ENCODE measurements at places on chromosomes 3 and 15.

DNA sequence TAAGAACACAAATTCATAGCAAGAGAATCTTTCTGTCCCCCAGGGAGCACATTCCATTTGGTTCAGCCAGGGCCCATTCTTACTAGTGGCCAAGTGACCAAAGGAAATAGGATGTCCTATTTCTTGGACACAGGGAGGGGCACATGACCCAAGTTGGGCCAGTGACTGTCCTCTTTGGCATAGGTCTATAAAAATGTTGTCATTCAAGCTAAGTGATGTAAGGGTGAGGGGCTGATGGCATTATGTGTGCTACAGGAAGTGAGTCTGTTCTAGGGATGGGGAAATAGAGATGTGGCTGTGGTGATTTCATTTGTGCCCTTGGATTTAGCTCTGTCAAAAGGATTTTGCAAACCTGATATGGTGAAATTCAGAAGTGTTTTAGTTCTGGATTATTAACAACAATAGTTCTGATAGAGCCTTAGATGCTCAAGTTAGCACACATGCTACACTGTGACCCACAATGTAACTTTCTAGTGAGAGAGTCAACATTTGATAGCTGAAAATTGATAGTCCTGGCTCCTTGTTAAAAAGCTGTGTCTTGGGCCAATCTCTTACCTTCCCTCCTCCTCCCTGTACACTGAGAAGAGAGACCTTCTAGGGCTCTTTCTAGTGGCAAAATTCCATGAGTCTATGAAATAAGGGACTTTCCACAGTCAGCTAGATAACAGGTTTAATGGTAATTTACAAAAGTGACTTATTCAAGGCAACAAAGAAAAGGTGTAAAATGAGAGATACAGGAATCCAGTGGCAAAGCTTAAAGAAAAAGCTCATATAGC lies 117.2 kb downstream of the THRB start:
- no peak for DNase-seq
- H3K36me3 ChIP-seq = no peaks in the 10 kb centered on the region
- H3K27ac ChIP-seq = no peak overlapping the region
- peaks cover 8% of the 10 kb centered on the region for H3K27me3 ChIP-seq

DNA sequence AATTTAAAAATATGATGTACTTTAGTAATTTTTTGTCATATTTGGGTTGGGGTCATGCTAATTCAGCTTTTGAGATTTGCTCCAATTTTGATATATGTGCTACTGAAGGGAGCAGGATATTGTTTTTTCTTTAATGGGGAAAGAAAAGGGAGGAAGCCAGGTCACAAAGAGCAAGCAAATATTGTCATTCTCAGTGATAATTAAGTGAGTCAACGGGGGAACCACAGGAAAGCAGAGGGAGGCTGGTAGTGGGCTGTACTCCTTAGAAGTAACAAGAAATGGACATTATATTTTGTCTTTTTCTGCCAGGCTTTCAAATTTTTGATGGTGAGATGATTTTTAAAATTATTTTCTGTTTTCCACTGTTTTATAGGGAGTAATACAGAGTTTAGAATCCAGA lies 45.6 kb upstream of the NMD3 start:
- no peak for DNase-seq
- no peaks in the 10 kb centered on the region for H3K4me1 ChIP-seq
- H3K4me3 ChIP-seq = no peak overlapping the region

- no peaks in the 10 kb centered on the region for H3K36me3 ChIP-seq
- no peak overlapping the region for H3K4me3 ChIP-seq
- H3K4me1 ChIP-seq = no peaks in the 10 kb centered on the region
- DNase-seq = no peak
- no peaks in the 10 kb centered on the region for H3K27me3 ChIP-seq
Measured at GRCh38 chr15:93261845-93262244, 172.8 kb upstream of the RGMA start.

DNA sequence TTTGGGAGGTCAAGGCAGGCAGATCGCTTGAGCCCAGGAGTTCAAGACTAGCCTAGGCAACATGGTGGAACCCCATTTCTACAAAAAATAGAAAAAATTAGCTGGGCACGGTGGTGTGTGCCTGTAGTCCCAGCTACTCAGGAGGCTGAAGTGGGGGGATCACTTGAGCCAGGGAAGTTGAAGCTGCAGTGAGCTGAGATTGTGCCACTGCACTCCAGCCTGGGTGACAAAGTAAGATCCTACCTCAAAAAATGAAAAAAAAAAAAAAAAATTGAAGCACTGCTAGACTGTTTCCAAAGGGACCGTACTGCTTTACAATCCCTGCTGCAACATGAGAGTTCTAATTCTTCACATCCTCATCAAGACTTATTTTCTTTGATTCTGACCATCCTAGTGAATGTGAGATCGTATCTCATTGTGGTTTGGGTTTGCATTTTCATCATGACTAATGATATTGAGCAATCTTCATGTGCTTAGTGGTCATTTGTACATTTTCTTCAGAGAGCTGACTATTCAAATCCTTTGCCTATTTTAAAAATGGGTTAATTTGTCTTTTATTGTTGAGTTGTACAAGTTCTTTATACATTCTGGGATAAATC lies 10.8 kb downstream of the CMTM8 start:
- peaks cover 2% of the 10 kb centered on the region for H3K36me3 ChIP-seq
- H3K4me1 ChIP-seq = peaks cover 48% of the 10 kb centered on the region
- H3K4me3 ChIP-seq = no peak overlapping the region
- H3K27me3 ChIP-seq = no peaks in the 10 kb centered on the region
- no peak overlapping the region for H3K27ac ChIP-seq

DNA sequence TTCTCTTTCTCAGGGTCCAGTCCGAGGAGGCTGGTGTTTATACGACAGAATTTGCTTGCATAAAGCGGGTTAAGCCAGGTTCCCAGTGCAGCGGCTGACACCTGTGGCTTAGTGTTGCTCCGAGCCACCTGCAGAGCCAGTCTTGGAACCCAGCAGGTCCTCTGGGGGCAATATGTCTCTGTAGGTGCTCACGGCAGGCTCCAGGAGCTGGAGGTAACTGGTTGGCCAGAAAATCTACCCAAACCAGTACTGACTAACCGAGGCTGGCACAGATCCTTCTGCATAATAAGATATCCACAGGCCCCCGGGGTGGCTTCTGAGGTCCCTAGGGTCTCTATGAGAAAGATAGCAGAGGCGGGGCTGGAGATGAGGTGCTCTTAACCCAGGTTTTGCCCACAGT lies 3.2 kb downstream of the MGLL start:
- peaks cover 10% of the 10 kb centered on the region for H3K4me1 ChIP-seq
- peaks cover 48% of the 10 kb centered on the region for H3K27me3 ChIP-seq
- DNase-seq = no peak
- no peaks in the 10 kb centered on the region for H3K36me3 ChIP-seq

- no peak for DNase-seq
- H3K27me3 ChIP-seq = peaks cover 6% of the 10 kb centered on the region
- no peak overlapping the region for H3K27ac ChIP-seq
- no peaks in the 10 kb centered on the region for H3K36me3 ChIP-seq
- H3K4me1 ChIP-seq = peaks cover 37% of the 10 kb centered on the region
Measured at GRCh38 chr3:40333416-40333815, 23.9 kb downstream of the EIF1B start.

GRCh38 chr3:149472030-149472797 lies 2.3 kb upstream of the TM4SF4 start:
- H3K27ac ChIP-seq = no peak overlapping the region
- no peaks in the 10 kb centered on the region for H3K4me1 ChIP-seq
- H3K36me3 ChIP-seq = no peaks in the 10 kb centered on the region
- H3K4me3 ChIP-seq = no peak overlapping the region
- DNase-seq = no peak

- DNase-seq = no peak
- no peaks in the 10 kb centered on the region for H3K27me3 ChIP-seq
- H3K36me3 ChIP-seq = no peaks in the 10 kb centered on the region
- H3K4me1 ChIP-seq = no peaks in the 10 kb centered on the region
- H3K27ac ChIP-seq = no peak overlapping the region
Measured at GRCh38 chr15:93209690-93210445, 120.9 kb upstream of the RGMA start.

DNA sequence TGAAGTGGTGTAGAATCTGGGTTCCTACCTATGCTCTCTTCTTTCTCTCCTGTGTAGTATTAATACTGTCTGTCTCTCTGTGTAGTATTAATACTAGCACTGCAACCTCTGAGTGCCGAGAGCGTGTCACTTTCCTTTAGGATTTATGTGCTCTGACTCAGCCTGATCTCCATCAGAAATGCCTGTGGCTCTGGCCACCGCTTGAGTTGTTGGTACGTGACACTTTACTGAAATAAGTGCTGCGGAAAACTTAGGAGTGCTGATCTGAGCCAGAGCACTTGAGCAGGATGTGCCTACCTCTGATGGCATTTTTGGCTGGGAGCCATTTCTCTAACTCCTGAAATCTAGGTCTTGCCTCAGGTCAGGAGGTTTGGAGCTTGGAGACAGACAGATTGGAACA lies 807.4 kb downstream of the SQOR start:
- no peak overlapping the region for H3K27ac ChIP-seq
- no peak for DNase-seq
- H3K36me3 ChIP-seq = peaks cover 2% of the 10 kb centered on the region
- H3K27me3 ChIP-seq = no peaks in the 10 kb centered on the region
- H3K4me3 ChIP-seq = no peak overlapping the region

- H3K36me3 ChIP-seq = no peaks in the 10 kb centered on the region
- DNase-seq = no peak
- H3K27ac ChIP-seq = no peak overlapping the region
- H3K27me3 ChIP-seq = no peaks in the 10 kb centered on the region
- H3K4me3 ChIP-seq = no peak overlapping the region
Measured at GRCh38 chr3:195065142-195065863, 205.7 kb downstream of the XXYLT1 start.

DNA sequence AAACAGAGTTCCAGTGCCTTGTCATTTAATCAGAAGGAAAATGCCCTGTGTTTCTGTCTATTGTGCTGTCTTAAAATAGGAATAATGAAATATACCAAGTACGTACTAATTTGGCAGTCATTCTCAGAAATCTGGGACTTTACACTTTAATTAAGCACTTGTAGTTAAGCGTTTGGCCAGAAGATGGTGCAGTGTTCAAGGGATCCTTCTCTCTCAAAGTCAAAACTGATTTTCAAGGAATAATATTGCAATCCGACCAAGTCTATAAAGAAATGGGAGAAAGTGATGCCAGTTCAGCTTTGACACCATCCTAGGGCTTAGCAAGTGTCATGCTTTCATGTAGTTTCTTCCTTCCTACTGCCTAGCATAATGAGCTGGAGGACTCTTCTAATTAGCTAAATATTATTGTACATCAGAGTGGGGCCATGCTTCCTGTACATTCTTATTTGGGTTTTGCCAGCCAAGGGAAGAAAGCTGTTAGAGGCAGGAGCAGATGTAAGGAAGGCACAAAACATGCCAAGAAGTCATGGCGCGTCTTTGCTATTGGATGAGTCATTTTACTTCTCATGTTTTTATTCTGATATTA lies 64.8 kb downstream of the SAMMSON start:
- no peak overlapping the region for H3K4me3 ChIP-seq
- H3K27ac ChIP-seq = no peak overlapping the region
- H3K27me3 ChIP-seq = peaks cover 5% of the 10 kb centered on the region

DNA sequence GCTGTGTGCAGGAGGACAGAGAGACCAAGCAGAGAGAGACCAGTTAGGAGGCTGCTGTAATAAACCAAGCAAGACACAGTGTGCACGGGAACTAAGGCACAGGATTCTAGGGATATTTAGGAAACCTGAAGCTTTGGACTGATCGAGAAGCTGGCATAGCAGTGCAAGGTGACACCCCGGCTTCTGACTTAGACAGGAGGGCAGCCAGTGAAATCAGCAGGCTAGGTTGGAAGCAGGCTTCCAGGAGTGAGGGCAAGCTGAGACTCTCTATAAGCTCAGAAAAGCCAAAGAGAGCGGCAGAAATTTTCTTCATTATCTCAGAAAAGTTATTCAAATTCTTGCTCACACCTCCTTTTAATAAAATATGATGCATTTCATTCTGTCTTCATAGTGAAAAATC lies 104.6 kb downstream of the LIPC start:
- H3K4me1 ChIP-seq = no peaks in the 10 kb centered on the region
- H3K27ac ChIP-seq = no peak overlapping the region
- H3K4me3 ChIP-seq = no peak overlapping the region

Measured in activated T-cell treated with anti-CD3 and anti-CD28 coated beads, Interleukin-2, amount 50 U/mL, for 72 hours (primary cell).